ENCODE measurements at places on chromosomes 7 and 10. TPM values are rescaled to one million over a fixed set of nuclear protein-coding genes. Genes with fewer than 3 reads are reported as not detected.

The CAMK2B gene
- total RNA-seq = 0.30 TPM

The ACSM6 gene
- total RNA-seq = not detected

The DKK1 gene
- total RNA-seq = 2.5 TPM

The CALD1 gene
- total RNA-seq = 140 TPM

The NPFFR1 gene
- total RNA-seq = 1.0 TPM

The XRCC2 gene
- total RNA-seq = 0.86 TPM

The ADCY1 gene
- 2.4 TPM for total RNA-seq

The POT1 gene
- total RNA-seq = 19.4 TPM

The STAG3 gene
- total RNA-seq = 4.1 TPM

The PITRM1 gene
- 60.2 TPM for total RNA-seq

The CTAGE4 gene
- total RNA-seq = 8.5 TPM

The ZPBP gene
- total RNA-seq = not detected

The STEAP2 gene
- 13.4 TPM for total RNA-seq

The FGF8 gene
- total RNA-seq = not detected

The NPC1L1 gene
- 0.21 TPM for total RNA-seq

The UNC5B gene
- total RNA-seq = 22.2 TPM

The CACNB2 gene
- total RNA-seq = 1.4 TPM

The UCN3 gene
- total RNA-seq = 0.53 TPM

The COL13A1 gene
- total RNA-seq = 9.2 TPM

The KLF14 gene
- total RNA-seq = not detected

The LDB3 gene
- 2.2 TPM for total RNA-seq

The LIPN gene
- 1.6 TPM for total RNA-seq

The CNPY1 gene
- total RNA-seq = not detected

The PLAC9 gene
- total RNA-seq = 38.0 TPM

The IFIT1B gene
- not detected for total RNA-seq

The GSTO2 gene
- total RNA-seq = 7.8 TPM

Data from lower lobe of right lung (tissue), 2 donors.